ENCODE measurements at places on chromosomes 16 and 17. TPM values are rescaled to one million over a fixed set of nuclear protein-coding genes. Genes with fewer than 3 reads are reported as not detected.

- H3K27ac ChIP-seq: no peak overlapping the region
- no peak for DNase-seq
- H3K27me3 ChIP-seq: peaks cover 78% of the 10 kb centered on the region
- peaks cover 6% of the 10 kb centered on the region for H3K4me1 ChIP-seq
These were observed 229.1 kb downstream of the ENGASE start for GRCh38 chr17:79303641-79304205.

The PKD1 gene
- 107 TPM for total RNA-seq

The CD300LB gene
- total RNA-seq: not detected

DNA sequence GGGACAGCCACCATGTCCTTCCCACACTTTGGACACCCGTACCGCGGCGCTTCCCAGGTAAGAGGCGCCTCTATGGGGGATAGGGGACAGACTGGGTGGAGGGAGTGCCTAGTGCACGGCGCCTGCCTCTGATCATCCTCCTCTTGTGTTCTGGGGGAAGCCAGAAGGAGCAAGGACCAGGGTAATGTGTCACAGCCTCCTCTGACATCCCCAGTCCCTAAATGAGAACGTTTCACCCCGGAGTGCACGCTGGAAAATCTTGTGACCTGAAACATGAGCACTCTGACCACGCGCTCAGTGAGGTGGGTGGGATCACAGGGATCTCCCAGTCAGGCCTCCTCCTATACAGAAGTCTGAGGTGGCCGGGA is 1.1 kb downstream of the IRX6 start:
- H3K36me3 ChIP-seq: no peaks in the 10 kb centered on the region
- H3K4me1 ChIP-seq: no peaks in the 10 kb centered on the region
- DNase-seq: no peak

DNA sequence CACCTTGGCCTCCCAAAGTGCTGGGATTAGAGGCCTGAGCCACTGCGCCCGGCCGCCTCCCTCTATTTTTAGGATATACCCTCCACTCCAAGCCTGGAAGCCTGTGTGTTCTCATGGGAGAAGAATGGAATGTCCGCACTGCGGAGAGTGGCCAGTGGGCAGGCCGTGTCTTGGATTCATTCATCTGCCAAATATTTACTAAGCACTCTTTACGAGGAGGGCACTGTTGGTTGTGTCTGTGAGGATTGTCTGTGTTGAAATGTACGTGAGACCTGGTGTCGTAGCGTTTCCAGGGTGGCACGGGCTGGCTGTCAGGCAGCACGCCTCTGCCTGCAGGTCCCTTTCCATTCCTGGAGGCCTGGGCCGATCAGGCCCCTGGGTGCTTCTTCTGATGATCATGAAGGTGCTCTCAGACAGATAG is 19.2 kb downstream of the PGS1 start:
- peak overlapping the region; percentile 73 for H3K27ac ChIP-seq
- H3K4me1 ChIP-seq: peaks cover 4% of the 10 kb centered on the region
- peak; percentile 64 for DNase-seq
- no peak overlapping the region for H3K4me3 ChIP-seq

DNA sequence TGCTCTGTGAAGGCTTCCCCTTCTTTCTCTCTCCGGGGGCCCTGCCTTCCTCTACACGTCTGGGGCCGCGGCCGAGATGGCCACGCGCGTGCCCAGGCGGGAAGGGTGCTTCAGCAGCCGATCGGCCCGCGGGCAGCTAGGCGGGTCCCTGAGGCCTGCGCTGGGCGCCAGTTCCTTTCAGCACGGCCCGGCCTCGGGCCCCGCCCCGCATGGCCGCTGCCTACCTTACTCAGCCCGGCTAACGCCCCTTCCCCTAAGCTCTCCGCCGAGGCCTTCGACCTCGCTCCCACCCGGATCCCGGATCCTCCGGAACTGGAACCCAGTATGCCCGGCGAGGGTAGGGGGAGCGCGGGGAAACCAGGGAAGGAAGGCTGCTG is 335 bp downstream of the TMEM11 start:
- H3K27me3 ChIP-seq: no peaks in the 10 kb centered on the region
- peaks cover under 1% of the 10 kb centered on the region for H3K4me1 ChIP-seq
- H3K4me3 ChIP-seq: peak overlapping the region; percentile 96
- peak overlapping the region; percentile 94 for H3K27ac ChIP-seq

The ACAP1 gene
- 5.2 TPM for total RNA-seq

DNA sequence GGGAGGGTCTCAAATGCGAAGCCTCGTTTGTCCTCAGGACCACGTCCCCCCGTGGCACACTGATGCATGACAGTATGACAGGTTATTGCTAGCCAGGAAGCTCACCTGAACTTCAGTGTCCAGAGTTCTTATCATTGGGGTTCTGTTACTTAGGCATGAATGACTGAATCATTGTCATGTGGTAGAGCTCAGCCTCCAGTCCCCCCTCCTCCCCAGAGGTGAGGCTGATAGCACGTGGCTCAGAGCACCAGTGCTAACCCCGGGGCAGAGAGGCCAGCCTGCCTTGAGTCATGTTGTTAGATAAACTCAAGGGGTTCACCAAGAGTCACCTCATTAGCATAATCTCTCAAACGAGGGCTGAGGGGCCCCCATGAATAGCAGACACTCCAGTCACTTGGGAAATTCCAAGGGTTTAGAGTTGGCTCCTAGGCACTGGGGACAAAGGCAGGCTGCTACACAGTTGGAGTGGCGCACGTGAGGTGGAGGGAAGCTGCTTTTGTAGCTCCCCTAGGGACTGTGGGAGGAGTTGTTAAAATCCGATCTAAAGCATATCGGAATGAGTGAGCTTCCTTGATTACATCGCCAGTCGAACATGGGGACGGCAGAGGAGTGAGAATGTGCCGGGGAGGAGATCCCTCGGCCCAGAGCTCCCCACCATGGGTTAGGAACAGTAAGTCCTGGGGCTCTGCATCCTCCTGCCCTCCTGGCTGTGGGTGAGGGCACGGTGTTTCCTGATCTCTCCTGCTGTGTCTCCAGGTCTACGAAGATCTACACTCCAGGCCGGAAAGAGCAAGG is 18.2 kb downstream of the DHX38 start:
- H3K27ac ChIP-seq: no peak overlapping the region
- no peak overlapping the region for H3K4me3 ChIP-seq
- H3K36me3 ChIP-seq: peaks cover 27% of the 10 kb centered on the region
- H3K4me1 ChIP-seq: no peaks in the 10 kb centered on the region

DNA sequence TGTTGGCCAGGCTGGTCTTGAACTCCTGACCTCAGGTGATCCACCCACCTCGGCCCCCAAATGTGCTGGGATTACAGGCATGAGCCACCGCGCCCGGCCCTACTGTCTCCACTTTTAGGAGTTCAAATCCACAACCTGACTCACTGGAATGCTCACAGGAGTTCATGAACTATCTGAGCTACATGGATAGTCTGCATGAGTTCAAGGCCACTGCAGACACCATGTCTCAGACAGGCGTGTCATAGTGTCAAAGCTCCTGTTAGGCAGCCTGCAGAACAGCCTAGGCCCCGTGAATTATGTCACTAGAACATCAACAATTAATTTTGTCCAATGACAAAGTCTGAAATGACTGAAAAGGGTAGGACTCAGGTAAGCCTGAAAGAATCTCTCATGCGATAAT is 38.3 kb upstream of the NDRG4 start:
- H3K27me3 ChIP-seq: peaks cover 42% of the 10 kb centered on the region
- peaks cover 12% of the 10 kb centered on the region for H3K4me1 ChIP-seq
- no peaks in the 10 kb centered on the region for H3K36me3 ChIP-seq
- H3K27ac ChIP-seq: no peak overlapping the region

The CA7 gene
- total RNA-seq: not detected

DNA sequence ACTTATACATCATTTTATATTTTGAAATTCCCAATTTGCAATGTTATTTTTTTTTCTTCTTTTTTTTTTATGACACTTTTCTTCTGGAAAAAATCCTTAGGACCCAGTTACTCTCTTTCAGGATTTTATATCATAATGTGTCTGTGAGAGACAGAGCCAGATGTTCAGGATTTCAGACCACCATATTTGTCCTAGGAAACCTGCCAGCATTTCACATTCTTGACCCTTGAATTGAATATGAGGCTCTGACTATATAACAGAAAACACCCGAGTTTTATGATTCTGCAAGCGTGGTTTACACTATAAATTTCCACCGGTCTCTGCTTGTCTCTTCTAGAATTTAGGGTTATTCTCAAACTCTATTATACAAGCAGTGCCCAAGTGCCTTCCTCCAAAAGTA is 621.0 kb downstream of the WWOX start:
- H3K4me1 ChIP-seq: no peaks in the 10 kb centered on the region
- no peaks in the 10 kb centered on the region for H3K27me3 ChIP-seq
- no peak overlapping the region for H3K4me3 ChIP-seq
- H3K36me3 ChIP-seq: no peaks in the 10 kb centered on the region

The NPIPA5 gene
- total RNA-seq: 6.0 TPM

DNA sequence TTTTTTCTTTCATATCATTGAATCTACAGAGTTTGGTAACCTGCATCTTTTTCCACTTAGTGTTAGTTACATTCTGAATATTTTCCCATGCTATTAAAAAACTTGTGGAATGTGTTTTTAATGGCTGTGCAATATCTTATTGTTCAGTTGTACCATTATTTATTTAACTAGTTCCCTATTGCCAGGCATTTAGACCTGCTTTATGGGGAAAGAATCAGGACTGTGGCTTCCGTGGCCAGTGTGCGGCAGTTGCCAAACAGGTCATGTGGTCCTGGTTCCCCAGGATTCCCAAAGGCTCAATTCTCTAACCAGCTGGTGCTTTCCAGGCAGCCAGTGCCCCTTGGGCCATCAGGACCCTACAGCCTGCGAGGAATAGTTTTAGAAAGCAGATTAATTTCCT is 30.8 kb downstream of the NDEL1 start:
- no peaks in the 10 kb centered on the region for H3K27me3 ChIP-seq
- DNase-seq: no peak
- H3K36me3 ChIP-seq: no peaks in the 10 kb centered on the region
- no peak overlapping the region for H3K4me3 ChIP-seq
- H3K4me1 ChIP-seq: peaks cover 10% of the 10 kb centered on the region

DNA sequence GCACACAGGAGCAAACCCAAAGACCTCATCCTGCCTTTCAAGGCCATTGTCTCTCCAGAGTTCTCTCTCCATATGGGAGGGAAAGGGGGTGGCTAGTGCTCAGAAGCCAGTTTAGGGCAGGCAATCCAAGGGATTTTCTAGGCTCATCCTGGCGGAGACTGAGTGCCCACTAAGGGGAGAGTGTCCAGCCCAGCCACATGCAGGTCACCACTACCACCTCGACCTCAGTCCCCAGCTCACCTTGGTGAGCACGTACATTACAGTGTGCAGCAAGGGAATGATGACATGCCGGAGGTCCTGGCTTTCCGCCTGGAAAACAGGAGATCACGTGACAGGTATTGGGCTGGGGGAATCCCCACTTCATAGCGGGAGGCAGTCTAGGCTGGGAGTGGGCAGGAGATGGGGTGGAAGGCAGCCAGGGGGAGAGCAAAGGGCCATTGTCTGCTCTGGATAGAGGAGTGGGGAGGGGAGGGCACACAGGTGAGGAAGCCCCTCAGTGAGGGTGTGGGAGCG is 29.9 kb downstream of the PIK3R6 start:
- no peak overlapping the region for H3K27ac ChIP-seq
- peaks cover 3% of the 10 kb centered on the region for H3K27me3 ChIP-seq
- no peaks in the 10 kb centered on the region for H3K4me1 ChIP-seq
- no peak overlapping the region for H3K4me3 ChIP-seq
- no peak for DNase-seq

The HIGD1B gene
- total RNA-seq: 1.0 TPM

GRCh38 chr16:86970726-86971125 is 346.5 kb downstream of the C16orf95 start:
- no peak overlapping the region for H3K27ac ChIP-seq
- H3K4me1 ChIP-seq: no peaks in the 10 kb centered on the region
- no peaks in the 10 kb centered on the region for H3K27me3 ChIP-seq
- no peak overlapping the region for H3K4me3 ChIP-seq

DNA sequence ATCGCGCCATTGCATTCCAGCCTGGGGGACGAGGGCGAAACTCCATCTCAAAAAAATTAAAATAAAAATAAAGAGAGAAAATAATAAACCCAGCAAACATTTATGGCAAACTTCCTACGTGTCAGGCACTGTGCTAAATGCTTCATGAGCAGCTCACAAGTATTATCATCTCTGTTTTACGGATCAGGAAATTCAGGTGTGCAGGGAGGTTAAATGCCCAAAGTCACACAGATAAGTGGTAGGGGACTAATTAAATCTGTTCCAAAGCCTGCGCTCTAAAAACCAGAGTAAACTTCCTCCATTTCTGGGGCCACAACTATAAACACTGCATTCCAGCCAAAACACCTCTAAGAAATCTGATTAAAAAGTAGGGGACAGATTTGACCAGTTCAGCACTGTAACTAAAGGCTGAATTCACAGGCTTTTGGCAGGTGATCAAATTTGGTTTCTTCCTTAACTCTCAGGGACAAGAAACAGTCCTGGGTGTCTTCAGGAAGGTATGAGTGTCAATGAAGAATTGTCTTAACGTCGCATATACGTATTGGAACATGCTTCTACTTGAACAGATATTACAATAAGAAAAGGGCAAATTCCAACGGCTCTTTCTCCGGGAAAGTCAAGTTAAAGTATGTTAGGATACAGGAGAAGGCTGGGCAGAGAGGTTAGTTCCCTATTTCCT is 996 bp downstream of the STRADA start:
- no peaks in the 10 kb centered on the region for H3K27me3 ChIP-seq
- no peaks in the 10 kb centered on the region for H3K4me1 ChIP-seq

GRCh38 chr17:27741361-27741861 is 58.9 kb downstream of the NOS2 start:
- H3K36me3 ChIP-seq: no peaks in the 10 kb centered on the region
- DNase-seq: no peak
- H3K27ac ChIP-seq: no peak overlapping the region
- H3K27me3 ChIP-seq: no peaks in the 10 kb centered on the region
- no peaks in the 10 kb centered on the region for H3K4me1 ChIP-seq

- peak overlapping the region; percentile 62 for H3K27ac ChIP-seq
- H3K36me3 ChIP-seq: no peaks in the 10 kb centered on the region
- peaks cover 13% of the 10 kb centered on the region for H3K4me1 ChIP-seq
- H3K27me3 ChIP-seq: no peaks in the 10 kb centered on the region
- no peak overlapping the region for H3K4me3 ChIP-seq
These were observed 26.5 kb upstream of the LASP1NB start for GRCh38 chr17:38898812-38899348.

DNA sequence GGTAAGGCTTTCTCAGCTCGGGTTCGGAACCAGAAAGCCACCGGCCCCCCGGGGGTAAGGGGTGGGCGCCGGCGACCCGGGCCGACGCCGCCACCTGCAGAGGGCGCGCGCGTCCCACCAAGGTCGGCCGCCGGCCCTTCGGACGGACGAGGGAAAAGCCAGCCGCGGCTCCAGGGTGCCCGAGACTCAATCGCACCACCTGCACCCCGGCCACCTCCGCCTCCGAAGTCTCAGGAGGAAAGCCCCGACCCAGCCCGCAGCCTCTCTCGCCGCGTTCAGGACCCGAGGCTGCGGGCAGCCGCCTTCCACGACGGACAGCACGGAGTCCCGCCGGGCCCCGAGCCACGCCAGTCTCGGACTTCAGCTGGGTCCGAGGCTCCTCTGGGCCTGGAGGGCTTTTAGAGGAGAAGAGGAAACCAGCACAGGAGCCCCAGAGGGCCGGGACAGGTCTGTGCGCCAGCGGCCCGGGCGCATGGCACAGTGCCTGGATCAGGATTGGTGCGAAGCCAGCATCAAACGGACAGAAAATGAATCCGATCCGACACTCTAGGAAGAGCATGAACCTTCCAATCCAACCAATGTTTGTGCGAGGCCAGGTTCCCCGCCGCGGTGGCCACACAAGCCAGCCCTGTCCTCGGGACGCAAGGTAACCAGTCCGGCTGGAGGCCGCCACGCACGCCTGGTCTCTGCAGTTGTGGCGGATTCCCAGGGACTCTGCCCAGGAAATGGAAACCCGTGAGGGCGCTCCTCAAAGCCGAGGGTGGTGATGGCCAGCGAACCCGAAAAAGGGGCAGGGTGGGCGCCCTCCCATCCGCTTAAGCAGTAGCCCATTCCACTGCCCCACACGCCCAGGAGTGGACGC is 6.7 kb downstream of the CBX8 start:
- DNase-seq: no peak
- H3K4me1 ChIP-seq: peaks cover 5% of the 10 kb centered on the region
- H3K36me3 ChIP-seq: no peaks in the 10 kb centered on the region
- H3K27ac ChIP-seq: no peak overlapping the region
- peaks cover 56% of the 10 kb centered on the region for H3K27me3 ChIP-seq
